ENCODE measurements at places on chromosomes 12 and 14.

- DNase-seq, result no peak
Measured at GRCh38 chr12:53676656-53677015, 753 bp upstream of the ATP5MC2 start.

GRCh38 chr12:116670859-116671258 lies 67.0 kb downstream of the SPRING1 start:
- no peak for DNase-seq

DNA sequence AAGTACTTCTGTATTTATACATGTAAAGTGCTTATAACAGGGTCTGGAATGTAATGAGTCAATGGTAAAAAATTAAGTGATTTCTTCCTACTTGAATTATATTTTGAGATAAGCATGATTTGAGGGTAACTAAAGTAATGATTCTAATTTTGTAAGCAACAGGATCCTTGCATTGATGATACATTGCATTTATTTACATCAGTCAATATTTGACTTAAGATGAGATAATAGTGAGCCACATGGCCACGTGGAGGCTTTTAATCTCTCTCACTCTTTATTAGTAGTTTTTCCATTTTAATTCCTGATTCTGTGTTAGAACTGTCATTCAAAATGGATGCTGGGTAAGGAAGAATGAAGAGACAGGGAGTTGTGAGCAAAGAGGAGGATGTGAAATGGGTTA lies 298.1 kb upstream of the PRICKLE1 start:
- DNase-seq, result no peak

- DNase-seq, result no peak
Measured at GRCh38 chr12:89551747-89552146, 25.9 kb upstream of the POC1B start.

DNA sequence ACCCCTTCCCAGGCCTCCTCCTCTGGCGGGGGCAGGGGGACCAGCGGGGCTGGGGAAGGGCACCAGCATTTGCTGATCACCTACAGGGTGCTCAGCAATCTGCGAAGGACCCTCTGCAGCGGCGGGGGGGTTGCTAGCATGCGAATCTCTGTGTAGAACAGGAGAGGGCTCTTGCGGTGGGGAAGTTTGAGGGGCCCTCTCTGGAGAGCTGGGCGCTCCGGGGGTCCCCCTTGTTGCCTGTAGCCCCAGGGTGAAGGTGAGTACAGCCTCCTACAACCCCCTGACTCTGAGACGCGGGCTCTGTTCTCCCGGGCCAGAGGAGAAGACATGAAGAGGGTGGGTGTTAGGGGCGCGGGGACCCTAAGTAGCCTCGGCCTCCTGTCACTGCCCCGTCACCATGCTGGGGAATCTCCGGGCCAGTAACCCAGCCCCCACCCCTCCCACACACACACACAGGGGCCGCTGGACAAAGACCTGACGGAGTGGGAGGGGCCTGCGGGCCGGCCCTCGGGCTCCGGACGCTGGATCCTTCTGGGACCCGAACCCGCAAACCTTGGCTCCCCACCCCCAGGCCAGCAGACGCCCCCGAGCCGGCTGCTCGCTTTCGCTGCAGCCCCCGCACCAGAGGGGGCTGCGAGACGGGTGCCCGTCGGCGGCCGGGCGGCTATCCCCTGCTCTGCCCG lies 734 bp downstream of the FIGNL2 start:
- peak; percentile 60 for DNase-seq

GRCh38 chr14:70716483-70716882 lies 74.8 kb downstream of the TTC9 start:
- DNase-seq, result no peak

DNA sequence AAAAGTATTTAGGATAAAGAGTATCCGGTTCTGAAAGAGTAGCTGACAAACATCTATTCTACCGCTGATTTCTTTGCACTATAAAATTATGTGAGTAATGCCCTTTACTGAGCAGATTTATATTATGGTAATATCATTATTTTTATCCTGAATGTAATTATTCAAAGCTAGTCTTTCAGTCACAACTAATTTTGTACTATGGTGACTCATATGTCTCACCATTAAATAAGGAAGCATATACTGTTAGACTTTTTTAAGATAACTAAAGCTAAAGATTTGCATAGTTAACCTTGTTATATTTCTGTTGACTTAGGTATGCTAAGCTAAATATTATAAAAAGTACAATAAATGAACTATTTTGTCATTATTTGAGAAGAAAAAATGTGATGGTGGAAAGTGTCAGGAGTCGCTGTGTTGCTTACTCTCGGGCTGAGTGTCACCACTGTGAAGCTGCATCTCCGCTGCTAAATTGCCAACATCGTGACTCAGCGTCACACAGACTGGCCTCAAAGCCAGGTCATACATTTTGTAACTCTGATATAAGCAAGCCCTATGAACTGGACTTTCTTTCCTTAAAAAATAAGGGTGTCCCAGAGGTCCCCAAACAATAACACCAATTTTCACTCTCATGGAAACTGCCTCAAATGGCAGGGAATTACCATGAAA lies 69.1 kb upstream of the SSTR1 start:
- DNase-seq, result no peak

- DNase-seq, result no peak
Measured at GRCh38 chr12:24360907-24361306, 411.4 kb upstream of the SOX5 start.

GRCh38 chr12:65501093-65501621 lies 222.7 kb downstream of the MSRB3 start:
- peak; percentile 92 for DNase-seq

DNA sequence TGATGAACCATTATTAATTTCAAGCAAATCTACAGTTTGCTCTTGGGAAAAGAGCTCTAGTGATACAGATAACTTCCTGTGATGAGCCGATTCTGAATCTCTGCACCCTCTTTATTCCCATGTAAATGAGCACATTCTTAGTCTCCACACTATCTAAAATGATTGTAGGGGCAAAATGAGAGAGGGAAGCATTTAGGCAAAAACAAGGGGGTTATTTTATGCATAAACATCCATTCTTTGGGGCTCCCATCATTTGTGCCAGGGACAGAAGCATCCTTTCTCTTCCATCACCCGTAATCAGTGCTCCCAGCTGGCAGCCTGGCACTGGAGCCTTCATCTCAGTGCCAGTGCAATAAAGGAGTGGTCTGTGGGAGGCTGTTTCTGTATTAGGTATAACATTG lies 1.7 kb upstream of the GPD1 start:
- no peak for DNase-seq

DNA sequence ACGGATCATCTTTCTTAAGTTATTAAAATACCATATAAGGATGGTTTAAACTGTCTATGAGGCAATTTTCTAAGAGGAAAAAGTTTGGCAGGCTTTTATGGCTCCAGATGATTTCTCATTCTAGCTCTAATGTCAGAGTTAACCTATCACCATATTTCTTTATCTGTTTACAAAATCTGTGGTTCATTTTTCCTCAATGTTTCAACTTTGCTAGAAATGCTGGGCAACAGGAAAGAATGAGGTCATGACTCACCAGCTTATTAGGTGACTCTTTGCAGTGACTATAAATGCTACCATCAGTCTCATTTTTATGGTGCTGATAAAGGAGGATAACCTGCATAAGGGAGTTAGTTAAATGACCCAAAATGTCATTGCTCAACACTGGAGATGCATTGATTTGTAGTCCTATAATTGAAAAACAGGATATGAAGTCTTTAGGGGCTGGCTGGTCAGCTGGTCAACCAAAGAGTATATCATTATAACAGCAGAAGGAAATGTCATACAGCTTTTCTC lies 45.3 kb upstream of the RAP1B start:
- no peak for DNase-seq

GRCh38 chr12:19561411-19561961 lies 122.2 kb downstream of the AEBP2 start:
- DNase-seq, result no peak

- DNase-seq, result no peak
Measured at GRCh38 chr14:71416392-71416791, 509.1 kb downstream of the PCNX1 start.
